ENCODE measurements at places on chromosomes 16 and 17.

DNA sequence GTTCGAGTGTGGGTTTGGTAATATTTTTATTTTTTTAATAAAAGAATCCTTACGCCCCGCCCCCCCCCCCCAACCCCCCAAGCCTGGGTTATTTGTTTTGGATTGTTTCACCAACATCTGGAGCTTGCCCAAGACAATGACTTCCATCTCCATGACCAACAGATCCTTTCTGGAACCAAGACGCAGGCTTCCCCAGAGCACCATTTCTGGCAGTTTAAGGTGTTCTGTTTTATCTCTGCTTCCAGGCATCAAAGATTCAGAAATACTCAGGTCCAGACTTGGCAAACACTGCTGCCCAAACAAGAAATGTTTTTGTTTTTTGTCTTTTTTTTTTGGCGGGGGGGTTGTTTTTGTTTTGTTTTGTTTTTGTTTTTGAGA lies 56.1 kb downstream of the PLXDC1 start:
- peak; percentile 58 for DNase-seq

DNA sequence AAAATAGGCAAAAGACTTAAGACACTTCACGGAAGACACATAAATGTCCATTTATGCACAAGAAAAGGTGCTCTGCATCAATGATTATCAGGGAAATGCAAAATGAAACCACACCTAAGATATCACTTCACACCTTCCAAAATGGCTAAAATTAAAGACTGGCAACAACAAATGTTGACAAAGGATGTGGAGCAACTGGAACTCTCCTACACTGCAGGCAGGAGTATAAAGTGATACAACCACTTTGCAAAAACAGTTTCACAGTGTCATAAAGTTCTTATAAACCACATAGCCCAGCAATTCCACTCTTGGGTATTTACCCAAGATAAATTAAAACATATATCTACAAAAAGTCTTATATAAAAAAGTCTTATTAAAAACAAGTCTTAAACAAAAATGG lies 7.8 kb downstream of the BBS2 start:
- DNase-seq: no peak

DNA sequence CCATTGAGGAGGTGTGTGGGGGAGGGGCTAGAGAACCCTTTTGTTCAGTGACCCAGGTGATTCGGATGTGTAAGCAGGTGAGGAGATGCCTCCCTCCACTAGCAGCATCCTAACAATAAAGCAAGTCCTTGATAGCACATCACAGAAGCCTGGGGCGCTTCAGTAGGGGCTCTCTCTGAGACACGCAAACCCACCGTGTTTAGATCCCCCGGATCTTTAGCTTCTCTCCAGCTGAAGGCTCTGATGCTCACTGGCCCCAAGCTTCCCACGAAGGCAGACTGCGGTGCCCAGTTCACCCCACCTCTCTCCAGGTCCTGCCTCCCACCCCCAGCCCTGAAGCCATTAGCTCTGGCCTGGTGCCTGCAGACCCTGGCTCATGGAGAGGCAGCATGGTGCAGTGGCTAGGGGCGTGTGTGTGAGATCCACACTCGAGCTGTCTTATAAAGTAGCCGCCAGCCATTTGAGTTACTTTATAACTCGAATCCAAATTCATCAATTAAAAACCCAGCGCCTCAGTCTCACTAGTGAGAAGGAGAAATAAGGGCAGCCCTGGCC lies 204.7 kb upstream of the TNRC6C start:
- no peak for DNase-seq

- no peak for DNase-seq
Measured at GRCh38 chr17:4956493-4957061, 5.7 kb downstream of the ENO3 start.

DNA sequence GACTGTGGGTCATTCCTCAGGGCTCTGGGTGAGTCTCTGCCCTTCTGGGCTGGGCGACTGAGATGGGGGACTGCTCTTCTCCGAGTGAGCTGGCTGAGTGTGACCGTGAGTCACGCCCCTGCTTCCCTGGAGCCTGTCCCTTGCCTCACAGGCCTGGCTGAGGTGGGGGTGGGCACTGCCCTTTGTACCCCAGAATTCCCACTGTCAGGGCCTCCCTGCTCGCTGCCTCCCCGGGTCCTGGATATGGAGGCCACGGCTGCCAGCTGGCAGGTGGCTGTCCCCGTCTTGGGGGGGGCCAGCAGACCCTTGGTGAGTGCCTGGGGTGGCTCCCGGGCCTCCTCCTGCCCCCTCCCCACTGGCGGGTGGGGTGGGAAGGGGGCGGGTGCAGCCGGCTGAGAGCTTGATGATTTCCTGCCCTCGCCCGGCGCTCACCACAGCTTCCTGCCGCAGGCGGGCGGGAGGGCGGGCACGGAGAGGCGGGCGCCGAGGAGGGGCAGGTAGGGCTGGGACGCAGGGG lies at the start of gene LAT:
TSS of gene LAT (plus strand) at position 434 of the 517 bp plus-strand sequence. CDS start 366 bp downstream, outside the sequence.
- no peak for DNase-seq

DNA sequence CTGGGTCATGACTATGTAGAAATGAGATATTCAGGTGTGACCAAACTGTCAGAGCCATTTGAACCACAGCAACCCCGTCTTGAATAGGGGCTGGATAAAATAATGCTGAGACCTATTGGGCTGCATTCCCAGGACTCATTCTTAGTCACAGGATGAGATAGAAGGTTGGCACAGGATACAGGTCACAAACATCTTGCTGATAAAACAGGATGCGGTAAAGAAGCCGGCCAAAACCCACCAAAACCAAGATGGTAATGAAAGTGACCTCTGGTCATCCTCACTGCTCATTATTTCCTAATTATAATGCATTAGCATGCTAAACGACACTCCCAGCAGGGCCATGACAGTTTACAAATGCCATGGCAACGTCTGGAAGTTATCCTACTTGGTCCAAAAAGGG lies 545.5 kb downstream of the TMEM114 start:
- no peak for DNase-seq

GRCh38 chr16:78805556-78805955 lies 706.1 kb downstream of the WWOX start:
- DNase-seq: no peak

All from fibroblast of the aortic adventitia (primary cell).